ENCODE measurements at places on chromosomes 5 and 9.

GRCh38 chr5:135391116-135391868 is 7.7 kb downstream of the MACROH2A1 start:
- DNase-seq, result peak; percentile 96

DNA sequence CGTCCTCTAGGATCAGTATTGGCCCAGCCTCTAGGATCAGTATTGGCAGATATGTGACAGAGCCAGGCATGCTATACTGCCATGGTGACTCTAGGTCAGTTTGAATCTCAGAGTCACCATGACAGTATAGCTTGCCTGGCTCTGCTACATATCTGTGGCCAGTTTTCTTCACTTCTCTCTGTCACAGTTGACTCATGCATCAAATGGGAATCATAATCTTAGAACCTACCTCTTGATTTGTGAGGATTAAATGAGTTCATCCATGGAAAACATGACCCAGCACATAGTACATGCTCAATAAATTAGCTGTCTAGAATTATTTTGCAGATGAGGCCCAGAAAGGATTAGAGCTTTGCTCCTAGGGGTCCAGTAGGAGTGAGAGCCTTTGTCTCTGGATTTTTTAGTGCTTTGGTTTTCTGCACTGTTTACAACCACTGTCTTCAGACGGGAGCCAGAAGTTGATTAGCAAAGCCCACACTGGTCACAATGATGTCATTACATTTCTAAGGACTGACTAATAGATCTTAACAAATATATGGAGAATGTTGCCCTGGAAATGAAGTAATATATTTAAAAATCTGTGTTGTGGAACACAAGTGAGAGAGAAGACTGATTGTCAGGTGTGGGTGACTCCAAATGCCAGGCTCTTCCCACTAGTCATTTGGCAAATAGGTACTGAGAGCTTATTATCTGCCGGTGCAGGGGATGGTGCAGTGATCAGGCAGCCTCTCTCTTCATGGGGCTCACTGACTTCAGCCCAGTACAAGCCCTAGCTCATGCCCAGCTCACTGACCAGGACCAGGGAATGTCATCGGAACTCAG is 76.0 kb downstream of the COL15A1 start:
- DNase-seq, result peak; percentile 96

- peak; percentile 57 for DNase-seq
Observed at GRCh38 chr9:84322828-84323227, 17.7 kb downstream of the SLC28A3 start.

GRCh38 chr5:41871852-41872251 is 1.6 kb upstream of the OXCT1 start:
- DNase-seq, result peak; percentile 85

DNA sequence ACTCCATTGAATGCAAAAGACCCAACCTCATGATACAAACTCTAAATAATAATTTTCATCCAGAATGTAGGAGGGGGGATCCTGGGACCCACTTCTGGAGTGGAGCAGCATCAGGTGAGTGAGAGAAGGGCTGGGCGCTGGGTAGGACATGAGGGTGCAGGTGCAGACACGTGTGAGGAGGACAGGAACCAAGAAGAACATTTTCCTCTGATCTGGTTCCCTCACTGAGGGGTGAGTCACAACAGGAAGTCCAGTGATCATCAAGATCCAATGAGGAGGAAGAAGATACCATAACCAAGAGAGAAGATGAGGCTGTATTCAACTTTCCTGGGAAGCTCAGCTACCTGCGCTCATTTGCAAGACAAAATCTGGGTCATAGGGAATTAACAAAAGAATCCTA is 57.4 kb downstream of the SFXN1 start:
- no peak for DNase-seq

DNA sequence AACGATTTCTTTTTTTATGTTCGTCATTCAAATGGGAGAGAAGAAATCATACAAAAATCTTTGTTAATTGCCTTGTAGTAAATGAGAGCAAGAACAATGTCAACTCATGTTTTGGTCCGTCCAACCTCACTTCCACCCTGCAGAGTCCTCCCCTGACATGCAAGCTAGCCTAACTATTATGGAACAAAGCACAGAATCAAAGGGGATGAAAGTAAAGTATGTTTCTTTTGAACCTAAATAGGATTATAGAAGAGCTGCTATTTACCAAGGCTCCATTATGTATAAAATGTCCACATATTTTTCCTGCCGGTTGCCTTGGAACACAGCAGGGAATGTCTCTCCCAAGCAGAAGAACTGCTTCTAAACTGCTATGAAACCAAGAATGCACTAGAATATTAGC is 161.1 kb downstream of the MRPS30 start:
- no peak for DNase-seq

DNA sequence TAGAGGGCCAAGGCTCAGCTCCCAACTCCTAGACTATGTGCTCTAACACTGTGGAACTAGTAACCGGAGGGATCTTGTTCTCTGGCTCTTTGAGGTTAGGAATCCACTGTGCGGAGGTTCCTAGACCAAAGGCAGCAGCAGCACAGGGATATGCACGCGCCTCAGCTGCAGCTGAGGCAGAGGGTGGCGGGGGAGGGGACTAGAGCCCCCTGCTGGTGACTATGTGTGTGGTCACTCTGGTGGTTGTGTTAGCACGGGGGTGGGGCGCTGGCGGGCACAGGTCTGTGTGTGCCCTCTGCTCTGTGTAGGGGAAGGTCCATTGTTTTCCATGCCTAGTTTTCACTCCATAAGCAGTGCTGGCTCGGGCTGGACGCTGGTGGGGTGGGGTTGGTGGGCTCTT is 458.0 kb upstream of the IZUMO3 start:
- no peak for DNase-seq

DNA sequence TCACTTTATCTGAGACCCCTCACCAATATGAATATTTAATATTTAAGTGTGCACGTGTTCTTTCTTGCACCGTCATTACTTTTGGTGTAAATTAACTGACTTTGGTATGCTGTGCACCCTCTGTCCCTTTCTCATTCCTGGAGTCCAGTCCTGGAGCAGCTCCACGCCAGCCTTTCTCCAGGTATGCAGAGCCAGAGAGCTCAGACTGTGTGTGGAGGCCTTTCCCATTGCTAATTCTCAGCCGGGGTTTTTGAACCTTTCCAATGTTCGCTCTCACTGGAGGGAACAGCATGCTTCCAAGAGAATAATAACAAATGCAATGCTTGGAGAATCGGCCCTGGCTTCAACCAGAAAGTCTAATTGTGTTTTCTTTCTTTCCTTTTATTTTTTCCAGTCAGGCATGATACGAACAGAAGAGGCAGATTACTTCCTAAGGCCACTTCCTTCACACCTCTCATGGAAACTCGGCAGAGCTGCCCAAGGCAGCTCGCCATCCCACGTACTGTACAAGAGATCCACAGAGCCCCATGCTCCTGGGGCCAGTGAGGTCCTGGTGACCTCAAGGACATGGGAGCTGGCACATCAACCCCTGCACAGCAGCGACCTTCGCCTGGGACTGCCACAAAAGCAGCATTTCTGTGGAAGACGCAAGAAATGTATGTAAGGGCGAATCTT is 41.7 kb downstream of the ADAMTS16 start:
- DNase-seq, result no peak

DNA sequence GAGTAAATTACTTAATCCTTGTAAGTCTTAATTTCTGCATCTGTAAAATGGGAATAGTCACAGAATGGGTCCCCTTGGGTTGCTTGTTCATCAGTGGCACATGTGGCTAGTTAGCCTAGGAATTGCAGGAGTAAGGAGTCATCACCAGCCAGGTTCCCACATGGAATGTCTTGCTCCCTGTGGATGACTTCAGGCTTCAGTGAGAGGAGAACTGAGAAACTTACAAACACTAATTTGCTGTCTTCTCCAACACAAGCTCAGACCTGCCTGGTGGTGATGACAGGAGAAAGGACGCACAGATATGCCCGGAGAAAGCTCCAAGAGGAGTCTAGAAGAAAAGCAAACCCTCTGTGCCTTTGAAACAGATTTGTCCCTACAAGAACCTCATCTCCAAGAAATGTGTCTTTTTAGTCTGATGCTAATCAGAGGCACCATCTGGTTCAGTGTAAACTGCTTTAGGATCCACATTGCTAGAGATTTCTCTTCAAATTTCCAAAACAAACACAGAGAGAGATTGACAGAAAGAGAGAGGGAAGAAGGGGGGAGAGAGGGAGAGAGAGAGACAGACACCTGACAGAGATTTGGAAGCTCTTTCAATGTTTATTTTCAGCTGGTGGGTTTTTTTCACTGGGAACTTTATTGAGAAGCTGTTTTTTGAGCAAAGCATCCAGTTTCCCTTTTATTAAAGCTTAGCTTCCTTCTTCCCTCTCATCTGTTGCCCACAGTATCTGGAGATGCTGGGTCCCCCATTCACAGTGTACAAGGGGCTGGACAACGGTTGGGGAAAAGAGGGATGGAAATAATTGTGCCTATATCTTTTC is 128.3 kb downstream of the DOCK2 start:
- DNase-seq, result no peak

- DNase-seq, result no peak
Observed at GRCh38 chr9:113901221-113901688, 25.1 kb downstream of the ZNF618 start.

- no peak for DNase-seq
Observed at GRCh38 chr9:129708793-129709192, 43.3 kb downstream of the PRRX2 start.

- DNase-seq, result no peak
Observed at GRCh38 chr5:11084111-11084510, 323.1 kb upstream of the DAP start.

DNA sequence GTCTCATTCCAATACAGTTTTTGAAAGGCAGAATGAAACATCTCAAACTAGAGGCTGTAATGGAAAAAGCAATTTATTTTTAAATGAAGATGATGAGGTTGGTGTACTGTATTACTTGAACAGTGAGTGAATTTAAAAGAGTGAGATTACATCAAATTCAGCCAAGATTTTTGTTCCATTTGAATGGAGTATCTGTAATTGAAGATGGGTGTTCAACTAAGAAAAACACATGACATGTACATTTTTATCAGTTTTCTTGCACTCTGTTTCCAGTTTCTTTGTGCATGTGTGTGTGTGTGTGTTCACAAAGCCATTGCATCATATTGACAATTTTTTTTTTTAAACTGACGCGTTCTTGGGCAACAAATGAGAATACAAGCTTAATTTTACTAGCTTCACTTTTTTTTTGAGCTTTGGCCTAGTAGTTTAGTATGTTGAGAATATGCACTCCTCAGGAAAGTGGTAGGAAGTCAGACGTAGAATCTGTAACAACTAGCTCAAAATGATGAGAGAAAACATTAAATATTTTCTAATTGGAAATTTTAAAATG is 243.5 kb downstream of the MAST4 start:
- no peak for DNase-seq

GRCh38 chr9:3028535-3028934 is 184.6 kb upstream of the PUM3 start:
- peak; percentile 70 for DNase-seq

- DNase-seq, result no peak
Observed at GRCh38 chr5:127085371-127085770, 12.1 kb upstream of the C5orf63 start.
